Left lobe of liver (tissue), 2 donors: ENCODE measurements at places on chromosomes 3 and 15. TPM values are rescaled to one million over a fixed set of nuclear protein-coding genes. Genes with fewer than 3 reads are reported as not detected.

- no peak for DNase-seq
Measured at GRCh38 chr15:46955576-46955975, 761.7 kb upstream of the SEMA6D start.

TM4SF1 gene
- total RNA-seq: 9.6 TPM

DNA sequence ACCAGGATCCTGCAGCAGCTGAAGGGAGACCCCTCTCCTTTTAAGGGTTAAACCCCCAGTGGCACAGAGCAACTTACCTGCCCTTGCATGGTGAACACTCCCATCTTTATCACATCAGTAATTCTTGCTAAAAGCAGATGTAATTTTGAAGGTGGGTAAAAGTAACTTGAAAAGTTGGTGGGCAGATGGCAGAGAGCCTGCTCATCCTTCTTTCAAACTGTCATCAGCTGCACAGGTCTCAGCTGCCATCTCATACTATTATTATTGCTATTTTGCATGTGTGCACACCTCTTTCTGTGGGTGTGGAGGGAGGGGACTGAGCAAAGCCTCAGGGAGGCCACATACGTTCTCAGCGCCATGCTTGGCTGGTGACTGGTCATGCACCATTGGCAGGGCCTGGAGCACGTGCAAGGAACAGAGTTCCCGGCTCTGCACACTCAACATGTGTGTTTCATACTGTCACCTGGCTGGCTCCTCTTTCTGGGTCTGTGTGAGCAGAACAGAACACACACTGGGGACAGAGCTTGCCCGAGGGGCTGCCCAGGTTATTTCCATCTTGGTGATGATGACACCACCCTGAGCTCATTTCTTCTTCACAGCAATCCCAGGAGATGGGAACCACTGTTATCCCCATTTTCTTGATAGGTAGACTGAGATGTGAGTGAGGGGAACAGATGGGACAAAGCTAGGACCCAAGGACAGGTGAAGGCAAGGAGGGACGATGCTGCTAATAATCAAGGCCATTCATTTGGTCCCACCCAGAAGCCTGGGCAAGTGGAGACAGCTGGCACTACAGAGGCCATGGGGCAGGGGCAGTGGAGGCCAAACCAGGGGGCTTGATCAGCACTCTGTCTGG, 95.8 kb upstream of the KLF13 start:
- no peak for DNase-seq

- DNase-seq: no peak
Measured at GRCh38 chr3:46946416-46946815, 30.1 kb downstream of the CCDC12 start.

ZIC1 gene
- total RNA-seq: 21.7 TPM

ADAMTS17 gene
- 22.4 TPM for total RNA-seq

DNA sequence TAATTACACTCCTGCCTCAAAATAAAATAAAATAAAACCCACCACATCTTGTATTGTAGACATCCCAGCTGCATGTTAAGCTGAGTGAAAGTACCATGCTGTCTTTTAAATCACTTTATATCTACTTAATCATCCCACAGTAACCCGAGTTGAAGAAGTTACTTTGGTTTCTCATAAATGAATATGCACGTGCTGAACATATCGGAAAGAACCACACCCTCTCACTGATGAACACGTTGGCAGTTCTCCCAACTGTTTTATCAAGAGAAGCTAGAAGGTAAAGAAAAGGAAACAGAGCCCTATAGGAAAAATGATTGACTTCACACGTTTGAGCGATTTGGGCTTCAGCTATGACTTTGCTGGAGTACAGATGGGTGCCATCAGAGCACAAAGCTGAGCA, 15.9 kb upstream of the TM4SF19 start:
- DNase-seq: no peak

C3orf49 gene
- total RNA-seq: not detected

- DNase-seq: no peak
Measured at GRCh38 chr3:11391174-11391879, 119.1 kb downstream of the ATG7 start.
